ENCODE measurements at places on chromosomes 6 and 20.

GRCh38 chr6:47741807-47742206 is 40.0 kb upstream of the OPN5 start:
- no peak for DNase-seq

DNA sequence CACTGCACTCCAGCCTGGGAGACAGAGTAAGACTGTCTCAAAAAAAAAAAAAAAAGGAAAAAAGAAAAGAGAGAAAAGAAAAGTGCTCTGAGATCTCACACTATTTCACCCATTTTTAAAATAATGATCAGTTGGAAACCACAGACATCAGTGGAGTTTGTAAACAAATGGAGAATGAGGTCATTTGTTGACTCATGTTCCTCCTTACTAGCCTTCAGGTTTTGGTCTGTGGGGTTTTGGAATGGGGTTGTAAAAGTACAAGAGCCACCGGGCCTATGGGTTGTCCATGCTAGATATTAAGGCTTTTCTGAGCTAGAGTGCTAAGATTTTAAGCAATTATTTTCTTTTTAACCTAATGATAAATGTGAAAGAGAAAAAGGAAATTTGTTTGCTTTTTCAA is 104.4 kb upstream of the PRL start:
- no peak for DNase-seq

- no peak for DNase-seq
Measured at GRCh38 chr6:33427585-33428223, 7.8 kb downstream of the SYNGAP1 start.

DNA sequence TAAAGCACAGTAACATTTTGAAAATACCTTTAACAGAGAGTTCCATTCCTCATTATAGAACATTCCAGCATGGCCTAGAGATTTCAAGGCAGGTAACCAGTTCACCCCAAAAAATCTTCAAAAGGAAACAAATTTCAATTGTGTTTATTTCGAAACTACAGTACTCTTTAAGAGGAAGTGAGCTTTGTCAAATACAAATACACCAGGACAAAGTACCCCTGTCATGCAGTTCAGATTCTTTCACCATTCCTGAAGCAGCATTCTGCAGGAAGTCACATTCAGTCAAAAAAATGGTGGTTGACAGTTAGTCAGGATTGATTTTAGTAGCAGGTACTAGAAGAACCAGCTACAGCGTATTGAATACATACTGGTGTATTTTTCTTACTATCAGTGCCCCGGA is 89.6 kb upstream of the RIN2 start:
- no peak for DNase-seq

- no peak for DNase-seq
Measured at GRCh38 chr6:72348926-72349325, 272.9 kb upstream of the KCNQ5 start.

DNA sequence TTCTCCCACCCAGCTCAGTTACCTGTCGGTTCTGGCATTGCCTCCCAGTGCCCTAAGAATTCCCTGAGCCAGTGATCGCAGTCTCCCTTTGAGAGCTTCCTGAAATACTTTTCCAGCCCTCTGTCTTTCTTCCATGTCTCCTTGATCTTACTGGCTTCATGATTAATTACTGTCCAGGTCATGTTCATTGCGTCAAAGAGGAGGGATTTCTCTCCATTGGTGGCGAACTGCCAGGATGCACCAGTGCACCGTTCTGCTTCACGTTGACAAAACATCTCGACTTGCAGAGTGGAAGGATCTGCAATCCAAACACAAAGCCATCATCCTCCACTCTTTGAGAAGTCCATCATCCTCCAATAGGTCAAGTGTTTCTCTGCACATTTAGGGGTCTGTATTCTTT is 8.6 kb downstream of the RAET1E start:
- DNase-seq, result no peak

DNA sequence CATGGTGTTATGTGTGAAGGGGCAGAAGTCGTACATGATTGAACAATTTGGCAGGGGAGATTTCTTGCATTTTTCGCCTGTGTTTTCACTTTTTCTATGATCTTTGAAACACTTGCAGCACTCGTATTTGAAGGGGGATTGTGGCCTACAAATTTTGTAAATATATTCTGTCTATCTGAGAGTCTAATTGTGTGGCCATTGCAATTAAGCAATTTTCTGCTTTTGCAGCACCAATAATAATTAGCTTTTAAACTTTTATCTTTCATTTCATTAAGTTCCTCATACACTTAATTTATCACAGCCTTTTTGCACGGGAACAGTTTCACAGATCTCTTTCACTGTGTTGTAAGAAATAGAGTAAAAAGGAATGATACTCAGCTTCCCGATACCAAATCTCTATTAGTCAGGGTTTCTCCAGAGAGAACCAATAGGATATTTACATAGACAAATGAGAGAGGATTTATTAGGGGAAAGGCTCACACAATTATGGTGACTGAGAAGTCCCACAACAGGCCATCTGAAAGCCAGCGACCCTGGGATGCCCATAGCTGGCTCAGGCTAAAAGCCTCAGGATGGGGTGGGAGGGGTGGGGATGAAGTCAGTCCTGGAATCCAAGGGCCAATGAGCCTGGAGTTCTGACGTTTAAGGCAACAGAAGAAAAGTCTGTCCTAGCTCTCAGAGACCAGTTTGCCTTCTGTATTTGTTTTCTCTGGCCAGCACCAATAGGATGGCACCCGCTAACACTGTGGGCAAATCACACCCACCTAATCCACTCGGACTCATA is 58.3 kb downstream of the KIF6 start:
- no peak for DNase-seq

DNA sequence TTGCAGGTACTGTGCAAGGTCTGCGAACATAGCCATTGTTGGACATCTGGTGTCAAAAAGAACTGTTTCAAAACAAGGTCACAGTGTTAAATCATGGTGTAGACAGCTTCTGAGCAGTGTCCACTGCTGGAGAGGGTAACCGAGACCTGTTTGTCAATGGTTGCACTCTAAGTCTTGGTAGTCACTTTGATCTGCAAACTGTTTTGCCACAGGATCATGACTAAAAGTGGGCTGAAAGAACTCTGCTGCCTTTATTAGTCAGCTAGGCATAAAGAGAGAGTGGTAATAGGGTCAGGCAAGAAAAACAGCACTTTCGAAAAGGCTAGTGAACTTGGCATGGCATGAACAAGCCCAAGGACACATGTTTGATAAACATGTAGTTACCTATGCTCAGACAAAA is 552.3 kb upstream of the CITED2 start:
- no peak for DNase-seq

DNA sequence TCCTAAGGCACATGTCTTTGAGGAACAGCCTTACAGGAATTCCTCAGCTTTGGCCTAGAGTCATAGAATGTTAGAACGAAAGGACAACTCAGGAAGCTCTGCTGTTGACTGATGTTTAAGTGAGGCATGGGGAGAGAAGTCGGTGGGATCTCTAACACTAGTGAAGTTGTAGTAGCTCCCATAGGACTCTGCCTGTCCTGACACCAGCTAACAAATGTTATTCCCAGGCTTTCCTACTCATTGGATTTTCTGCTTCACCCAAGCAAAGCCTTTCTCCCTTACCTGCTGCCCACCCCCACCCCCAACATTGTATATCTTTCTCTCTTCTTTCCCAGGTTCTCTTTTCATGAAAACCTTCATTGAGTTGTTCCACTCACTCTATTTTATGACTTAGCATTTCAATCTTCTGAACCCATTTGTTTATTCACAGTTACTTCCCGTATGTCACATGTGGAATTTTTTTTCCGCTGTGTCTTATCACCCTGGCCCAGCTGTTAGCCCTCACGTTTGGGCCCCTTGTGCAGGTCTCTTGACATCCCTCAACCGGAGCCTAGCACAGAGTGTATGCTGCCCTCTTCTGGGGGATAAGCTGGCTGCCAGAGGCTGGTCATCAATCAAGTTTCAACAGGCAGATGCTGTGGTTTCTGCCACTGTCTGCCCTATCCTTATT is 39.2 kb upstream of the RNF8 start:
- peak; percentile 36 for DNase-seq

GRCh38 chr6:33599413-33599938 is 19.4 kb upstream of the BAK1 start:
- no peak for DNase-seq

- no peak for DNase-seq
Measured at GRCh38 chr6:23505026-23505425, 621.0 kb upstream of the NRSN1 start.

GRCh38 chr20:61560361-61560853 is 308.3 kb downstream of the CDH4 start:
- no peak for DNase-seq

- DNase-seq, result no peak
Measured at GRCh38 chr6:23659125-23659524, 466.9 kb upstream of the NRSN1 start.

DNA sequence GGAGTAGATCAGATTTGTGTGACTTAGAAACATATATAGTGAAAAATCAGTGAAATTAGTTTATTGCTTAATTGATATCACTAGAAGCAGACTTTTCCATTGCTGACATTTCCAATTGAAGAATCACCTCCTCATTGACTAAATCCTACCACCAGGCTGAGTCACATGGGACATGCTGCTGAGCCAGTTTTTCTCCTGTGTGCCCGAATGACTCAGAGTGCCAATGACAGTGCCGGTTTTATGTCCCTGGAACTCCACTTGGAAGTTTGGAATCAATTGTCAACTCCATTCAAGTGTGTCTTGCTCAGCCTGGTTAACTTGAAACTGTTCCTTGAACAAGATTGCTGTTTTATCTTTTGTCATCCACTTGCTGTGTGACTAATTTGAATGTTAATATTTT is 316.1 kb upstream of the PRDM1 start:
- DNase-seq, result no peak

DNA sequence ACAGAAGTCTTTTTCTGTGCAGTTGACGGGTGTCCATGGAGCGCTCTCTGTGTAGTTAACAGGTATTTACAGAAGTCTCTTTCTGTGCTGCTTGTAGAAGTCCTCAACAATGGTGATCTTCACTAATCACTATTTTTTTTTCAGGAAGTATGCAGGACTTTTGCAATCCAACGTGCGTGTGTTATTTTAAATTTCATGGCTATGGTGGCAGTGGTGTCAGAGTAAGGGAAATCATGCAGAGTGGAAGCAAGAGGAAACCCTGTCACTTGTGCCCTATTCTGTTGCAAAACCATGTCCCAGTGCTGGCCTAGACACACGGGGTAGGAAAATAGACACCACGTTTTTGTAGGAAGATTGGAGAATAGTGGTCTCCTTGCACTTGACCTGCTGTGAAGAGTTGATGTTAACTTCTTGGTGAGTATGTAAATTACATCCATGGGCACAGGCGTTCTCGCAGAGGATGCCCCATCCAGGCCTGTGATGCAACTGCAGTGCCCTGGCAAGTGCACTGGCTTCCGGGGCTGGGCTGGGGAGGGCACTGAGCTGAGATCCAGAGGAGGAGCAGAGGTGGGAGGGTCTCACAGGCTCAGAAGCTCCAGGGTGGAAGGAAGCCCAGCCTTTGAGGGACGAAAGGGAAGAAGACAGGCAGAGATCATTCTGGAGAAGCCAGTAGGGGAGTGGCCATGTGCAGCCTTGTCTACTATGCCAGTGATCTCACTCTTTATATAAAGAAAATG is 146.5 kb downstream of the SYCP2 start:
- DNase-seq, result peak; percentile 7

DNA sequence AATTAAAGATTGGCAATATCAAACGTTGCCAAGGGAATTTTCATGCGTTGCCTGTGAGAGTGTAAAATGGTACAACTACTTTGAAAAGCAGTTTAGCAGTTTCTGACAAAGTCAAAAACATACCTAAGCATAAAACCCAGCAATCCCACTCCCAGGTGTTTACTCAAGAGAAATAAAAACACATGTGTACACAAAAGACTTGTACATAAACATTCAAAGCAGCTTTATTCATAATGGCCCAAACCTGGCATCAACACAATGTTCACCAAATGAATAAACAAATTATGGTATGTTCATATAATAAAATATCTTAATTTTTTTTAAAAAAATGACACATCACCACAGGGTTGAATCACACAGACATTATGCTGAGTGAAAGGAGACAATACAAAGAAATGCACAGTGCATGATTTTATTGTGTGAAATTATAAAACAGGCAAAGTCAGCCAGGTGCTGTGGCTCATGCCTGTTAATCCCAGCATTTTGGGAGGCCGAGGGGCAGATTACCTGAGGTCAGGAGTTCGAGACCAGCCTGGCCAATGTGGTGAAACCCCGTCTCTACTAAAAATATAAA is 240.4 kb upstream of the MARCKS start:
- no peak for DNase-seq

DNA sequence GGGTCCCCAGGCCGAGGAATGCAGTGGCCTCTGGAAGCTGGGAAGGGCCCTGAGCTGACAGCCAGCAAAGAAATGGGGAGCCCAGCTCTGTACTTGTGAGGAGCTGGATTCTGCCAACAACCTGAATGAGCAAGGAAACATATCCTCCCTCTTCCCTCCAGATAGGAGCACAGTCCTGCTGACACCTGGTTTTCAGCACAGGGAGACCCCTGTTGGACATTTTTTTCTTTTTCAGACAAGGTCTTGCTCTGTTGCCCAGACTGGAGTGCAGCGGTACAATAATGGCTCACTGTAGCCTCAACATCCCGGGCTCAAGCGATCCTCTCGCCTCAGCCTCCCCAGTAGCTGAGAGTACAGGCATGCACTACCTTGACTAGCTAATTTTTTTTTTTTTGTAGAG is 21.5 kb downstream of the BMP6 start:
- DNase-seq, result no peak

- no peak for DNase-seq
Measured at GRCh38 chr6:82063574-82063973, 184.0 kb downstream of the IBTK start.

DNA sequence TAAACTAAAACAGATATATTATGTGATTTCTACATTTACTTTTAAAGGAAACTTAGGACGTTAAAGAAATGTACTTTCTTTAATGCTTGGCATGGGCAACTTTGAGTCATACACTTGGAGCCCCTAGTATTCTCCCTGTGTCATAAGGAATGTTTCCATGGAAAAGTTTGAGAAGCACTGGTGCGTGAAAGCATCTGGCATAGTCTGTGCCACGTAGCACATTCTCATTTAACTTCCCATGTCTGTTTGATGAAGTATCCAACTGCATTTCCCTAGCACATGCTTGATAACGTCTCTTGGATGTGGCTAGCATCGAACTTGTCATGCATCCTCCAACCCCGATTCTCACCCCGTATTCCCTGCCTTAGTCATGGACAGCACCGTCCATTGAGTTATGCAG is 172.0 kb downstream of the TBC1D7 start:
- no peak for DNase-seq

- peak; percentile 65 for DNase-seq
Measured at GRCh38 chr20:49888212-49889000, 26.9 kb downstream of the SPATA2 start.

GRCh38 chr6:33595001-33595846 is 15.1 kb upstream of the BAK1 start:
- DNase-seq, result no peak

GRCh38 chr20:57991211-57991881 is 237.1 kb downstream of the ANKRD60 start:
- peak; percentile 31 for DNase-seq

- peak; percentile 69 for DNase-seq
Measured at GRCh38 chr6:7050004-7050403, 57.8 kb upstream of the RREB1 start.

DNA sequence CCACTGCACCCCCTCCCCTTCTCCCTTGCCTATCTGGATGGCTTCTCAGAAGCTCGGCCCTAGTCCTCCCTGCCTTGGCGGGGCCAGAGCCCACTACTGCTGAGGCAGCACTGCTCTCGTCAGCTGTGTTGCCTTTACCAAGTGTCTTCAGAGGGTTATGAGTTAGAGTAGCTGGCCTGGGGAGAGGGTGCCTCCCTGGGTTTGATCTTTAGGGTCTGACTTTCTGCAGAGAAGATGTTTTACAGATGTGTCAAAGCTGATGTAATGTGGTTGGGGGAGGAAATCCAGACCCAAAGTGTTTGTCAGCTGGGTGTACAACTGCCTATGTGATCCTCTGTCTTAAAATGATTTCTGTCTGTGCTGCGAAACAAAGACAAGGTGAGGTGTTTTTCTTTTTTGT is 30.4 kb upstream of the PI16 start:
- DNase-seq, result no peak
